ENCODE measurements at places on chromosomes 3 and 15.

GRCh38 chr15:64897345-64897985, 14.2 kb upstream of the ANKDD1A start:
- no peak for DNase-seq

DNA sequence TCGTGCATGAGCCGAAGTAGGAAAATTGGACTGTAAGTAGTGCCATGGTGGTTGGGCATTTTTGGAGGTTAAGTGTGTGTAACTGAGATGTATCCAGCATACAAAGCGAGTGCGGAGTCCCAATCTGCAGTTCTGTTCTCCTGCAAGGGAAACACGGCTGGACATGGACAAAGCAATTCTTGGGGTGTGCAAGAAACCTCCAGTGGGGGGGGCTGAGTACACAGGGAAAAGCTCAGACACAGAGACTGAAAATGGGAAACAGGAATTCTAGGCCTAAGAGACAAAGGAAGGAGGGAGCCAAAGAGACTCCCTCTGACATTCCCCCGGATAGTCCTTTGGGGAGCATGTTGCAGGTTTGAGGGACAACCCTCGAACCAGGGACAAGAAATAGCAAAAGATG, 83.2 kb upstream of the PLSCR4 start:
- DNase-seq: no peak

GRCh38 chr3:180594631-180595558, 7.1 kb upstream of the TTC14 start:
- no peak for DNase-seq

GRCh38 chr3:80157546-80157945, 389.7 kb upstream of the ROBO1 start:
- DNase-seq: no peak

DNA sequence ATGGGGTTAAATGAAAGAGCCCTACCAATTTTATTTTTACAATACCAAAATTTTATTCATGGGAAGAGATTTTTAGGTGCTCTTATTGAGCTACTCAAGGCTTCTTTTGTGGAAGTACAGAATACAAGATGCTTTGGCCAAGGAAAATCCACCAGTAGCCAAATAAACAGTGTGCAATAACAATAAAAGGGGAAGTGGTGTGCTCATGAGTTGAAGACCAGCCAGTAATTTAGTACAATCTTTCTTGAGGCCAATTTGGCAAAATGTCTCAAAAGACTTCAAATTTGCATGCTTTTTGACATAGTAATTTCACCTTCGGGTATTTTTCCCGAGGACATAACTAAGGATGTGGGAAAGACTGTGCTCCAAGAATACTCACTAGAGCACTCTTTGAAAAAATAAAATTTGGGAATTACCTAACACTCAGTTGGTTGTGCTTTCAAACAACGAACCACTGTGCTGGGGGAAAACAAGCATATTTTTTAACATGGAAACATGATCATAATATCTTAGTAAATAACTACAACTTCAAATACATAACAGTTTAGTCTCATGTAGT, 294.0 kb downstream of the DIPK2A start:
- no peak for DNase-seq

DNA sequence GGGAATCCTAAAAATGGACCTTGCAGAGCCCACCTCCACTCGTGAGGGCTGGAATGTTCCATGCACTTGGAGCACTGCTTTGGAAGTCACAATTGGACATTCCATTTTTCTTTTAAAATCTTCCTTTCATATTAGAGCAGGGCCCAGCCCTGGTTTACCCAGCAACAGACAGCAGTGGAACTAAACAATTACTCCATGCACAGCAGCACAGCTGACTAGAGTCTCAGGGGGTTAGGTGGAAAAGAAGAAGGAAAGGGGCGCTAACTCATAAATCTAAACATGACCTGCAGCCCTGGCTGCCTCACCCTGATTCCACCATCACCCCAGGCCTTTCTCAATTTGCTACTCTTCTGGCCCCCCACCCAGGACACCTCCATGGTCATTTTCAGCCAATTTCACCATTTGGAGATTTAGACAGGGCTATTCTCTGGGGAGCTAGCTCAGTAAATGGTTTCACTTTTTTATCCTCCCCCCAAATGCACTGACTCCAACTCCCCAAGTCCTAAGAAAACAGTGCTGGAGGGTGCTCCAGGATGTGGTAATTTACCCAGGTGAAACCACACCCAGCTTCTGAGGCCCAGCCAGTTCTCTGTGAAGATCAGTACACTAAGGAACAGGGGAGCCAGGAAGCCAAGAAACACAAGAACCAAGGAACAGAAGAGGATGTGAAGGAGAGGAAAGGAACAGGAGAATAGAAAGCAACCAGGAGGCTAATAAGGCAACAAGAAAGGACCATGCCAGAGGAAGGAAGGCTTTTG, 1.6 kb upstream of the LRRC31 start:
- DNase-seq: no peak

DNA sequence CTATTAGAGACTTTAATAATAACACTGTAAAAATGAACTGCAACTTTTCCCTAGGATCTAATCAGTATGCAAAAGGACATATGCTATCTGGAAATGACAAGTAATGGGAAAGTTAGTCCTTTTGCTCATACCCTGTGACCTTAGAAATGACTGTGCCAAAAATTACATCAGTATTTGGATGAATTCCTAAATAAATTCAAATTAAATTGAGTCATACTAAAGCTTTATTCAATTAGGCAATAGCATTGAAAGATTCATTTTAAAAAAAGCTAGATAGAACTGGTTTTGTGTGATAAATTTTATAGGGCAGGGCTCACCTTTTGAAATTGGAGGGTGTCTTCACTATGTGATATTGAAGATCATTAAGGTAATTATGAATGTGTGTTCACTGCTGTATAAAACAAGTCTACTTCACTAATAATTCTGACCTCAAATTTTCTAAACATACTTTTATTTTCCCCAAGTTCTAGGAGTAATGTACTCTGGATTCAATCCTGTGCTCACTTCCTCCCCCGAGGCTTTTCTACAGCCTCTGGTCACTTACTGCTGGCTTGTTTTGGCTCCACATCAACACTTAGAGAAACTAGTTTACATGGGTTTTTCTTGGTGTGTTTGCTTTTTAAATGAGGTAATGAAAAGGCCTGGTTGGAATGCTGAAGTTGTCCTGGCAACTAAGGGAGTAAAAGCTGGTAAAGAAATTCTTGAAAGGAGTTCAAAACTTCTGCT, 44.4 kb upstream of the SPTSSB start:
- DNase-seq: no peak

GRCh38 chr3:157336252-157337009, 100.2 kb upstream of the PTX3 start:
- DNase-seq: no peak

GRCh38 chr15:60124460-60125070, 120.5 kb downstream of the FOXB1 start:
- no peak for DNase-seq

GRCh38 chr15:70494517-70494851, 268.9 kb downstream of the UACA start:
- no peak for DNase-seq

DNA sequence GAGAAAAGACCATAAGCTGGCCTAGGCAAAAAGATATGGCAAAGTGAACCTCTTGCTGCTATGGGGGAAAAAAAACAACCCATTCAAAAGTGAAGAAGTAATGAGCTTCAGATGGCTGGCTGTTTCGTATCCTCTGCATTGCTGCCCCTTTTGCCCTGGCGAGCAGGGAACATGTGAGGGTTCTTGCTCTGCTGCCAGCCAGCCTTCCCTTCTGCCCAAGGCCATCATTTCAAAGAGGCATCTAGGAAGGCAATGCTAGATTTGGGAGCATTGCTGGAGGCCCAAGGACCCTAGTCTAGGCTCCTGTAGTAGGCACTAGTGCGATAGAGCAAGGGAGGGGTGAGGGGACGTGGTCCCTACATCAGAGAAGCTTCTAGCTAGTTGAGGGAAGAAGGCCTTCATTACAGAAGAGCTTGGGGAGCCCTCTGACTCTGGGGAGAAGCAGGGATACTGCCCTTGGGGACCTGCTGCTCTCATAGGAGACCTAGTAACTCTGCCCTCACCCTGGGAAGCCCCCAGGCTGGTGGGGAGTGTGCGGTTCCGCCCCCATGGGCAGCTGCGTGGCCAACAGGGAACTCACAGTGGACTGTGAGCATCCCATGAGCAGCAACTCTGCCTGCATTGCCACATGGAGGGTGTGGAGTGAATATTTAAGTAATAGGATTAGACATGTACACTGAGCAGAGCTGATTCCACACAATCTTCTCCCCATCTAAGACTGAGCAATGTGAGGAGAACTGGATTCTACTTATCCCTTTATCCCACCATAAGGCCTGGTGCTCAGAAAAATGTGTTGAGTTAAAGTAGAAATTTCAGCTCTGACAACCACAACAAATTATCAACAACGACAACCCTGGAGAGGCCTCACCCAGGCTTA, 21.3 kb downstream of the ITGA11 start:
- no peak for DNase-seq

DNA sequence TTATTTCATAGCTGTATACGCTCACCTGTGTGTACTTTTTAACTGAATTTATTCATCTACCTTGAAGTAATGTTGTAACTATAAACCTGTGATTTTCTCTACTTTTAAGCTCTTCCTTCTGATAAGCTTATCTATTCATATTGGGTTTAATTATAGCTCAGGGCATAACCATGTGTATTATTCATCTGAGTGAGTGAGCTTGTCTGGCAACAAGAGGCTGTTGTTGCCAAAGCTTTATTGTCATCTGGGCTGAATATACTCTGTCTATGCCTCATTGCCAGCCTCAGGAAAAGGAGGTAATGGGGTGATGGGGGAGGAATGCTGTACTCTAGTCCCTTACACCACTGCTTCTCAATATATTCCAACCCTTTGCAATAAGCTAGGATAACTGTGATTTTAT, 292.4 kb downstream of the UBE2E2 start:
- no peak for DNase-seq

- no peak for DNase-seq
Observed at GRCh38 chr15:79371591-79371990, 60.5 kb upstream of the MINAR1 start.

DNA sequence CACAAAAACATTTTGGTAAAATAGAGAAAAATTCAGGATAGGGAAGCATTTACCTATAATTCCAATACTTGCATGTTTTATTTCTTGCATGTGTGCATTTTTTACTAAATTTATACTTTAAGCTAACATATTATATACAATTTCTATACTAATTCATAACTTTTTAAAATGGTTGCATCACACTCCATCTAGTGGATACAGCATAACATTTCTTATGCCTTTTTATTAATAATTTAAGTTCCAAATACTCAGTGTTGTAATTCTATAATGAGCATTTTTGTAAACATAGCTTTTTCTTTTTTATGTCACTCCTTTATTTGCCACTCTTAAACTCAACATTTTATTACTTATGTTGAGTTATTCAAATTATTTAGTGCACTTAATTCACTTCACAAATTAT, 477.7 kb downstream of the ZBBX start:
- no peak for DNase-seq

DNA sequence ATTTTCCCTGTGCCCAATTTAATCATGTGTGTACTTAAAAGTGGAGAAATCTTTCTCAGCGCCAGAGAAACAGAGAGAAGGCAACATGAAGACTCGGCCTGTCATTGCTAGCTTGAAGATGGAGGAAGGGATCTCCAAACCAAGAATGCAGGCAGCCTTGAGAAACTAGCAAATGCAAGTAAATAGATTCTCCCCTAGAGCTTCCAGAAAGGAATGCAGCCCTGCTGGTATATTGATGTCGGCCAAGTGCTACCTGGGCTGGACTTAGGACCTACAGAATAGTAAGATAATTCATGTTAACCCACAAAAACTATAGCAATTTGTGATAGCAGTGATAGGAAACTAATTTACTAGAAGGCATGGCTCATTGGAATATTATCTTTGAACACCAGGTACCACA, 150.9 kb upstream of the ABI3BP start:
- DNase-seq: no peak

GRCh38 chr3:189516039-189516438, 115.2 kb upstream of the TP63 start:
- no peak for DNase-seq

- no peak for DNase-seq
Observed at GRCh38 chr3:193917158-193917557, 218.8 kb upstream of the HES1 start.

All from activated CD4-positive, CD25-positive, alpha-beta regulatory T cell (primary cell).